ENCODE measurements at places on chromosomes 5 and 9.

GRCh38 chr9:126411225-126411947 is 84.8 kb downstream of the MVB12B start:
- no peak for DNase-seq

DNA sequence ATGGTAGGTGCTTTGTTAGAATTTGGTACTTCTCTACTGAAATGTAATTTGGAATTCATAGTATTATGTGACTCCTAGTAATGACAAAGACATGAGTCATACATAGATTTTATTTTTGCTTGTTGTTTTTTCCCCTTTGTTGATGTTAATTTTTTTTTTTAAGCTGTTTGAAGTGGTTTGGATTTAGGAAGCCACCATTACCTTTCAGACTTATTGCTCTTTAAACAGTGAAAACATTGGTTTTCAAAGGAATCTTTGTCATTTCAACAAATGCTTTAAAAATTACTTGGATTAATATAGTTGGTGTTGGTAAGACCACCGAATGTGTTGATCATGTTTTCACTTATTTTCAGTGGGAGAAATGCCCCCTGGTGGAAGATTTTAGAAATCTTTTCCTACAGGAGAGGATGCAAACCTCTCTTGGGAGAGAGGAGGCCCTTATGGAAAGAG is 170.1 kb upstream of the PITX1 start:
- no peak for DNase-seq

GRCh38 chr5:148002451-148002850 is 61.3 kb upstream of the SPINK5 start:
- DNase-seq: no peak

GRCh38 chr9:109769250-109769649 is 10.7 kb upstream of the PALM2AKAP2 start:
- DNase-seq: no peak

DNA sequence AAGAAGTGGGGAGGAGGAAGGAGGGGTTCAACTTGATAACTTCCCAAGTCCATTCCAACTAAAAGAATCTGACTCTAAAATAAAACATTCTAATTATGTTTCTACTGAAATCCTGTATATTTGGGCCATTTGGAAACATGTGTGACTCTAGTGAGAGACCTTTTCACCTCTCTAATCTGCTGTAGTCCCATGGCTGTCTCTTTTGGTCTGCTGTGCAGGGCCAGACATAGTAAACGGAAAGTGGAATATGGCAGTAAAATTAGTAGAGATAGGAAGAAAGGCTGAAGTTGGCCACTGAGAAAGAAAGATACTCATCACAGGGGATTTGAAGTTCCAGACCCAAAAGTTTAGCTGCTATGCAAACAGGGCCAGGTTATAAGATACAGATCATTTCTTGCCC is 15.9 kb downstream of the RFX3 start:
- DNase-seq: no peak

GRCh38 chr5:112713206-112713605 is 24.5 kb upstream of the APC start:
- no peak for DNase-seq

DNA sequence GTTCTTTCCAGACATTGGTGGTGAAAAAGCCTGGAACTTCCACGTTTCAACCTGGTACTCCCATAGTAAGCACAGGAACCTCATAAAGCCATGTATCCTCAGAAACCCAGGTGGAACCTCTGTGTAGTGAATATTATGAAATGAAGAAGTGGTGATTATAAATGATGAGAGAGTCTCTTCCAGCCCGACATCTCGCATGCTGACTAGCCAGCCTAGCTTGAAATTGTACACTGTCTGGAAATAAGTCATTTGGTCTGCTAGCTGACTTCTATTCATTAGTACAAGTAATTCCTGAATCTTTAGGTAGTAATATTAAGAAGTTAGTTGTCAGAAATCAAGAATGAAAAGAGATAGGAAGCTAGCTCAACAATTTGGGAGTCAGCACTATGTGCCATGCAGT is 203.3 kb downstream of the CWC27 start:
- DNase-seq: no peak

DNA sequence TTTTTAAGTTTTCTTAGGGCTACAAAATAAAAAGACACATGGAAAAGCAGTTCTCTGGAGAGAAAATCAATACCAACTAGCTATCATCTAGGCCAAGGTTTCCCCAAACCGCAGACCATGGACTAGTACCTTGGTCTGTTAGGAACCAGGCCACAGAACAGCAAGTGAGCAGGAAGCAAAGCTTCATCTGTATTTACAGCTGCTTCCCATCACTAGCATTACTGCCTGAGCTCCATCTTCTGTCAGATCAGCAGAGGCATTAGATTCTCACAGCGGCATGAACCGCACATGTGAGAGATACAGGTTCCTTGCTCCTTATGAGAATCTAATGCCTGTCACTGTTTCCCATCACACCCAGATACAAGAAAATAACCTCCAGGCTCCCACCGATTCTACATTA is 1907.6 kb upstream of the ACO1 start:
- DNase-seq: no peak

GRCh38 chr5:74384851-74385250 is 255.7 kb downstream of the ENC1 start:
- no peak for DNase-seq

DNA sequence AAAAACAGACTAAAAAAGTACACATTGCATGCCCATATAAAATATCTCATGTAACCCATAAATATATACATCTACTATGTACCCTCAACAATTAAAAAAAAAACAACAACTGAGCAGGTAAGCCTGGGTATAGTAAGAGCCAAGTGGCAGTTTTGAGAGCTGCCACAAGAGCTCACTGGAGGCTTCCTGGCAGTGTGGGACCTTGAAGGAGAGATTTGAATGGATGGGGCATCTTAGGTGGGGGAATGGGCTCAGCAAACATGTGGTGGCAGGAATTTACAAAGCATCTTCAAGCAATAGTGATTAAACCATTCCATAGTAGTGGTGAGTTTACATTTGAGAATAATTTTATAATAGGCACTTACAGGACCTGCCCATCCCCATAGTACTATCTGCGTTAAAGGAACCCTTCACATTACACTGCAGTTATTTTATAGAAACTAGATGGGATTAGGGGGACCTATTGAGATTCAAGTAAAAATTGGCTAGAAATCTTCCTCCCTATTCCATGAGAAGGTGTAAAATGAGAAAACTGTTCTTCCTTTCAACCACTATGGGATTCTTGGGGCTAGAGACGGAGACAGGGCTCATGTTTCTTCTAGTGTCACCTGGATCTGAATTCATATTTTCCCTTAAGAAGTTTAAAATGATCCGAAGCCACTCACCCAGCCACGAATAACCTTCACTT is 6.9 kb downstream of the MEGF10 start:
- DNase-seq: no peak

DNA sequence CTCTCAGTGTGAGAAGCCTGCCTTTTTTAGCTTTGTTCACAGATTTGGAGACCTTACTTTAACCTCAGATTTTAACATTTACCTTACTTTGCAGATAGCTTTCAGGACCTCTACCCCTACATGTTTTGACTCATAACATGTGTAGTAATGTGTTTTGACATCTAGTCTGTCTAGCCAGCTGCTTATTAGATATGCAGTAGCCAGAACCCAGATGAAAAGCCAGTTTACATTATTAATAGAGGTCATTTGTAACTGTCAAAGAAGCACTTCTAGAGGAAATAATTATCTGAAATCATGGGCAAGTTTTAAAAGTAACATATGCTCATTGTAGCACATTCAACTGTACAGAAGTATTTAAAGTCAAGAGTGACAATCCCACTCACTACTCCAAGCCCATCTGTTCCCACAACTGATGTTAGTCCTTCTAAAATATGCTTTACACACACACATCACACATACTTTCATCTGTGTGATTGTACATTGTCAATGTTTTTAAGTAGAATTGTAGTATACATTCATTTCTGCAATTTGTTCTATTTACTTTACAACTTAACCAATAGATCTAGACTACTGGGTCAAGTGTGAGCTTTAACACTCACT is 71.8 kb upstream of the NIPAL4 start:
- no peak for DNase-seq

GRCh38 chr5:3596261-3596825 is 711 bp downstream of the IRX1 start:
- no peak for DNase-seq

DNA sequence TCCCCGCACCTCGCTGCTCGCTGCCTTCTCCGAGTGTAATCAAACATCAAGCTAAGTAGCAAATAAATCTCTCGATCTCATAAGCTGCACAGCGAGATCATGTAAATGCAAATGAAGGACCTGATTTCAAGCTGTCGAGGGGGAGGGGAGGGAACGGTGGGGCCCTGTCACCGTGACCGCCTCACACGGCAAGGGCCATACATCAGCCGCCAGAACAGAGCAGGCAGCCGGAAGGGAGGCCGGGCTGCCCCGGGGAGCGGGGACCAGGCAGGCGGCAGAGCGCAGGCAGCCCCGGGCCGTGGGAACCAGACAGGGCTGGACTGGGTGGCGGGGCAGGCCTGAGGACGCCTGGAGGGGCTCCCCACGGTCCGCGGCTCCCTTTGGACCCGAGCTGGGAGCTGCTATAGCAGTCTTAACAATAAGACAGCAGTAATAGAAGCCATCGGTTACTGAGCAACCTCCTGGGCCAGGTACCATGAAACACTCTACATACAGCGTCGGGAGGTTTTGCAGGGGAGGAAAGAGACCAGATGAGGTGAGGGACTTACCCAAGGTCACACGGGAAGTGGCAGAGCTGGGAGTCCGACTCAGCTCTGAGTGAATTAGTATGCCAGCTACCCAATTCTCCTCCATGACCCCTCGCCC is 76.8 kb downstream of the CFAP77 start:
- no peak for DNase-seq

- DNase-seq: no peak
Measured at GRCh38 chr5:79488775-79489174, 25.2 kb downstream of the HOMER1 start.

- DNase-seq: no peak
Measured at GRCh38 chr9:26637101-26637500, 255.5 kb downstream of the CAAP1 start.

DNA sequence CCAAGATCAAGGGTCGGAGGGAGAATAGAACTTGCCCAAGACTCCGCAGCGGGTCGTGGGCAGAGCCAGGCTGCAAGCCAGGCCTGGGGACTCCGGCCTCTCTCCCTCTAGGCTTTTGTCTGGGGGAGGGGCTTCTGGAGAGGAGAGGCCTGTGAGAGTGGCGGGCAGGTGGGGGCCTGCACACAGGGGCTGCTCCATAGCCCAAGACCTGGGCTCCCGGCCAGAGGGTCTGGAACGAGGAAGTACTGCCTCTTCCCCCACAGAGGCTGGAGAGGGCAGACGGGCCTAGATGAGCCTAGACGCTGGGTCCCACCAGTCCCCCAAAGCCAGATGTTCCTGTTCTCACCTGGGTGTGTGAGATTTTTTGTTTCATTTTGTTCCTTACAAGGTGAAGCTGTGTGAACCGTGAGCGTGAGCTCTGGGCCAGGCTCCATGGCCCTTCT is 5.2 kb upstream of the ST6GALNAC6 start:
- DNase-seq: no peak

DNA sequence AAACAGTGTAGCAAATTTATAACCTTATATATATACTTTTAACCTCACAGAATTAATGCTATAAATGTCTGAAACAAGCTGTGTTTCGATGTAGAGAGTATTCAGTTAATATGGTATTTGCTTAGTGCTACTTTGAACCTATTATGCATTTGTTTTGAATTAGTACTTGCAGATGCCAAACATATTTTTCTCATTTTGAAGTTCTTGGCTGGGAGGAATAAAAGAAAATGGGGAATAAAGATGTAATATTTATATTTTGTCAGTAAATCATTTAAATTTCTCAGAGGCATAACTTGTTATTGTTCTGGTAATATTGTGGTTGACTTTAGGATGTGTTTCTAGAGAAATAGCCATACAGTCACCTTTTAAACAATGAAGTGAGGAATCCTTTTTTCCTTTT is 175.9 kb upstream of the IZUMO3 start:
- no peak for DNase-seq

DNA sequence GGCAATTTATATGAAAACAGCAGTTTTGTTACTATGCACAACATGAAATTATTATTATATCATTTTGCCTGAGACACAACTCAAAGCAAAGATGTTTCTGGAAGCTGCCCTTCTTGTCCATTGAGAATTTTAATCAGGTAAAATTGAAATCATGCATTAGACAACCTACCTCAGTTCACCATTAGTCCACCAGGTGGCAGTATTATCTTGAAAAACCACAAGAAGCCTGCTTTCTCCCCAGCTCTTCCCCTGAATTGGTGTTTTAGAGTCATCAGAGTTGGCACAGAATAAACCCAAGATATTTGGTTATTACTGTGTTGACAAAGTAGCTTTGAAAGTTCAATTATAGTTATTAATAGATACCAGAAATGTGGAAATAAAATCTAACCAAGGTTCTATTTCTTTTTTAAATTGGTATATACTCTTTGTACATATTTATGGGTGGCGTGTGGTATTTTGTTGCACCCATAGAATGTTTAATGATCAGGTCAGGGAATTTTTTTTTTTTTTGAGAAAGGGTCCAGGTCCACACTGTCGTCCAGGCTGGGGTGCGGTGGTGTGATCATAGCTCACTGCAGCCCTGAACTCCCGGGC is 25.7 kb downstream of the UTP15 start:
- peak; percentile 73 for DNase-seq

DNA sequence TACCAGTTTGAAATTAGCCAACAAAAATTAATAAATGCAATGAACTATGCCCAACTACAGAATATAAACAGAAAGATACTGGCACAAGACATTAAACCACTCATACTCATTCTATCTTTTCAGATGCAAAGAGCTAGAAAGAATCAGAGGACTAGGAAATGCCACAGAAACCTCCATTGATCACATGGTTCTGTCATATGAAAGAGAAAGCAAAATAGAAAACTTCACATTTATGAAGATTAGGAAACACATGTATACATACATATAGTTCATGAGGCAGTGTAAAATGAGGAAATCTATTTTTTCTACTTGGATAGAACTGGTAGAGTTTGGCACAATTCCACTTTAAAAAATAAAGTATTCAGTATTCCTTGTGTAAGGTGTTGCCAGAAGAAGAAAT is 275.1 kb upstream of the PTGER4 start:
- DNase-seq: no peak

GRCh38 chr9:111035543-111036428 is 2.5 kb downstream of the LPAR1 start:
- no peak for DNase-seq
